Right kidney (tissue), 9 donors: ENCODE measurements at places on chromosomes 11 and 22.

GRCh38 chr11:93659196-93659595 is 2.3 kb upstream of the CEP295 start:
- no peak for DNase-seq

- DNase-seq, result no peak
These were observed 31.9 kb downstream of the FAM83F start for GRCh38 chr22:40026641-40027040.

- peak; percentile 44 for DNase-seq
These were observed 148.2 kb upstream of the SNX19 start for GRCh38 chr11:131064373-131064991.

DNA sequence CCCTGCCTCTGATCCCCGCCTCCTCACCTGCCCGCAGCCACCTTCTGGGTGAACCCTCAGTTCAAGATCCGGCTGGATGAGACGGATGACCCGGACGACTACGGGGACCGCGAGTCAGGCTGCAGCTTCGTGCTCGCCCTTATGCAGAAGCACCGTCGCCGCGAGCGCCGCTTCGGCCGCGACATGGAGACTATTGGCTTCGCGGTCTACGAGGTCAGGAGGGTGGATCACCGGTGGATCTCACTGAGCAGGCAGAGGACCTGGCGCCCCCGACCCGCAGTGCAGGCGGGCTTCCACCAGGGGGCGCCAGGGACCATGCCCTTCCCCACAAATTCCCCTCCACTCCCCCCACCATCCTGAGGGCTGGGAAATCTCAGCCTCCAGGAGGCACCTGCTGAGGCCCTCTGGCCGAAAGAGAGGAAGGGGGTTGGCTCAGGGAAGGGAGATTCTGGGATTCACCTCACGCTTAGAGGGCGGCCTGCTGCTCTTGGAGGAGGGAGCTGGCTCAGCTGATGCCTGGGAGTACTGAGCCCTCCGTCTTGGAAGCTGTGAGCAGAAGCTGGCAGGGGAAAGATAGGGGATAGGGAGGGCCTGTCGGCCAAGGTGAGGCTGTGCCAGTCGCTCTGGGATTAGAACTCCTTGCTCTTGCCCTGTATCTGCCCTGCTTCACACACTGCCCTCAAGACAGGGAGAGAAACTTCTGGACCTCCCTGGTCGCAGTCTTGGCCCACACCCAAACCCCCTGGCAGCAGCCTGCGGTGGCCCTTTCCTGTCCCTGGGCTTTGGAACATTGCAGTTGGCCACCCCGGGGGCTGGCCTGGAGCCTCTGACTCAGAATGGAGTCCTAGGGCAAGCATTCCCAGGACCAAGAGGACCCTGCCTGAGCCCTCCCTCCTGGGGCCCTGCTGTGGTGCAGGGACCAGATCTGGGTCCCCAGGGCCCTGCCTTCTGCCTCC is 23.2 kb downstream of the CAPN1 start:
- peak; percentile 42 for DNase-seq

DNA sequence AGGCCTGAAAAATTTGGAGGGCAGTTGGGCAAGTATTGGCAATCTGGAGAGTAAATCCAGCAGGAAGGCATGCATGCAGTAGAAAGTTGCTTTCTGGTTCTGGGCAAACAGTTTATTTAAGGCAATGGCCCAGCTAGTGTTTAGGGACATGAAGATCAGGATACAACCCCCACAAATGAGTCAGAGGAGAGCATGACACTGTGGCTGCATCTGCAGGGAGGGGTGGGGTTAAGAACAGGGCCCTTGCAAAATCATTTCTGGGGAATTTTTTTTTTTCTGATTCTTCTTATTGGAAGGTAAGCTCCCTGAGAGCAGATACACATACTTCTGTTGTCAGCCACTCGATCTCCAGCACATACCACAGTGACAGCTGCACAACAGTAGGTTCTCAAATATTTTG is 61.1 kb downstream of the FDX1 start:
- no peak for DNase-seq

DNA sequence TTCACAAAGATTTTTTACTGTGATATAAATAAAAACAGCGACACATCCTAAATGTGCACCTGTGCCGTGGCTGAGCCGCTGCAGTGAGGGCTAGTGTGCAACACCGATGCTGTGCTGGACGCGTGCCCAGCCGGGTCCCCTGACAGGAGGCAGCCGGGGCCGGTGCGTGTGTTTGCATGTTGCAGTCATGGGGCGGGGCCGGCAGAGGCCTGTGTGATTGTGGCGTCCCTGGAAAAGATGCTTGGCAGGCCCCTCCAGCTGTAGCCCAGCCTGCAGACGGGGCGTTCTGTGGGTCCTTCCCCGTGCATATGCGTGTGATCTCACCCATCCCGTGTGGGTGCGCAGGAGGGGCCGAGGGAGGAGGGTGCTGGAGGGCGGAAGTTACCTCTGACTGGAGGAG is 30.6 kb downstream of the MUC6 start:
- no peak for DNase-seq

DNA sequence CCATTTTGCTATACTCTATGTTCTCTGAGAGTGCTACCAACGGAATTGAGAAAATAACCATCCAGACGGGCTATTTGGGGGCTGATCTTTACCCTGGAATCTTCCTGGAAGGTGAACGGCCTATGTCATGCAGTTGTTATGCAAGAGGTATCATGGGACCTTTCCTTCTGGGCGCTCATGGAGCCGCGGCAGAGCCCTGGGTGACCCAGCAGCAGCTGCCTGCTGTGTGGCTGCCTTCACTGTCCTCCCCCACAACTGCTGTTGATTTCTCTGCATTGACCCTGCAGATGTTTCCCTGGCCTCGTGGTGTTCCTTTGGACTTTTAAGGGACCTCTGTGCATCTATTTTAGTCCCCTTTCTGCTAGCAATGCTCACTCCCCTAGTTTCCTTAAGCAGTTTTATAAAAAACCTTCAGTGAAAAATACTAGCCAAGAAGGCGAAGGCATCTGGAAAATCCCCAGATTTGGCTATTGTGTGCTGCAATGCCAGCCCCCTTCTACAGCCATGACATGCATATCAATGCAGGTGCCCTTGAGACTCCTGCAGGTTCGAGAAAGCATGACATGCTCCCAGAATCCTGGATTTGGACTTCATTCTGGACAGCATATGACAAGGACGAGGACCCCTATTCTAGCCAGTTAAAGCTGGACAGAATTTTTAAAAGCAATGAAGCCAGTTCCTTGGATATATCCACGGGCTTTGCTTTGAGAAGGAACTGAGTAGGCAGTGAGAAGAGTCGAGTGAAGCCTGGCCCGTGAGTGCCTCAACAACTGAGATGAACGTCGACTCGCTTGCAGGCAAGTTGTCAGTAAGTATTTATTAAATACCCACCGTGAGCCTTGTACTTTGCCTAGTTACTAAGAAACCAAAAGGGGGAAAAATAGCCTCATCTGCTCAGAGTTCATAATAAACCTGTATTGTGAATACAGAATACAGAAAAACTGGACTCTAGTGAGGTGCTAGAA is at the start of gene SLC25A18:
Gene SLC25A18, plus strand, starts transcription at position 593 of the 965 bp plus-strand sequence. CDS start 16,447 bp downstream, outside the sequence.
- peak; percentile 37 for DNase-seq

GRCh38 chr11:8285228-8285627 is 21.6 kb upstream of the LMO1 start:
- DNase-seq, result no peak

DNA sequence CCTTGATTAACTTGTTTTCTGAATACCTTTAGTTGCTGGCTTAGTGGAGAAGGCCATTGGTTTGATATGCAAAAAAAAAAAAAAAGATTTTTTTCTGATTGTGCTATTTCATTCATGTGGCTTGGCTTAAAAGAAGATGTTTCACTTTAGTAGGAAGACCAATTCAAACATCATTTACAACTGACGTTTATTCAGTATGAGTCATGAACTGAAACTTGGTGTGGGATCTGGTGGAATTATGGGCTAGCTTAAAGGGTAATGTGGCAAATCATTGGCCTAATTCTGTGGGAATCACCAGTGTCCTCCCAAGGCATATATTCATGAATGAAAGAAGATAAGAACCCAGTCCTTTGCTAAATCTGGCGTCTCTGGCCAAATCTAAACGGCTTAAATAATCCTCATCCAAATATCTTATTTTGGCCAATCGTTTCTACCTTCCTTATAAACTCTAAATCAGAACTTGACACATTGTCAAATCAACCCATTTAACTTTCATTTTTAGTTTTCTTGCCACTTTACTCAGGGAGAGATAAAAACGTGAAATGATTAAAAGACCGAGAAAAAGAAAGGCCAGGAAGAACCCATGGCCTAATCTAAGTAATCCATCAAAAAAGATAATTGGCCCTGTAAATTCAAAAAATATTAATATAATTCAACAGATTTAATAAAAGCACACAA is 77.0 kb downstream of the DDIAS start:
- DNase-seq, result no peak

DNA sequence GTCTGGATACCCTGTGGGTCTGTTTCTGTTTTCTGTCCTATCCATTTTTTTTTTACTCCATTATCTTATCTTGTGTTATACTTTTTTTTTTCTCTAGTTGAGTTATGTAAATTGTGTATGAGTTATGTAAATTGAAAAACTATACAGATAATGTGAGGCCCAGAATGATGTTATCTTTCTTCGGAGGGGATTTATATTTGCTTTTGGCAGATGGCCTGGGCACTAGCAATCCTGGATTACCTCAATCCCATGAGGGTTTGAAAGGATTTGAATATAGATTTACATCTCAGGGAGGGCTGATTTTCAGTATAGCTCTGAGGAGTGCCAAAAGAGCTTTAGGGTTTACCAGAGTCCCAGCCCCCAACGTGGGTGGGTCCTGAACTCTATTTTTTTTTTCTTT is 71.0 kb downstream of the CSTPP1 start:
- no peak for DNase-seq

GRCh38 chr11:73454987-73455386 is 78.8 kb downstream of the RELT start:
- no peak for DNase-seq

DNA sequence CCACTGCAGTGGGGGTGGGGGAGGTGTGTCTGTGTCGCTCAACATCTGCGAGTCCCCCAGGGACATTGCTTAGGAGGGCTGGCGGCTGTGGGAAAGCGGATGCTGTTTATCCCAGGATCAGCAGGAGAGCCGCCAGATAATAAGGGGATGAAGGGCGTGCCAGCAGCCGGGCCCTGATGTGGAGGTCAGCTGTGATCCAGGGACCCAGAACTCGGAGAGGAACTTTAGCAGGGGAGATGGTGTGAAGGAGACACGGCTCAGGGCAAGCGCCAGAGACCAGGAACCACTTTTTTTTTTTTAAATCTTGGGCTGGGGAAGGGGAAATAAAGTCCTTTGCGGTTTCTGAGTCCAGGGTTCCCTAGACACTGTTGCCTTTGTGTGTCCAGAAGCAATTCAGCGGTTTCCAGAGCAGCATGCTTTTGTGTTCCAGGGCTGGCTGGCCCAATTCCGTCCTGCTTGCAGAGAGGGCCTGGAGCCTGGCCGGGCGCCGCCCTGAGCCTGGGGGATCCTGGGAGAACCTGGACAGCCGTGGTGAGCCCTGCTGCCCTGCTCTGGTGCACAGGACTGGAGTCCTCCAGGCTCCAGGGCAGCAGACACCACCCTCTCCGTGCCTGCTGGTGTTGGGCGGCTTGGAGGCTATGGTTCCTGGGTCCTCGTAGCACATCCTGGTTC is at the start of gene GRAMD4:
Gene GRAMD4, plus strand, starts transcription at position 557 of the 672 bp plus-strand sequence. CDS start 6,414 bp downstream, outside the sequence.
- no peak for DNase-seq

- DNase-seq, result no peak
These were observed 14.9 kb downstream of the RAC2 start for GRCh38 chr22:37229012-37229804.

- no peak for DNase-seq
These were observed 5.4 kb downstream of the KBTBD4 start for GRCh38 chr11:47573321-47573720.

- no peak for DNase-seq
These were observed 93.1 kb upstream of the HORMAD2 start for GRCh38 chr22:29987137-29987536.
